ENCODE measurements at places on chromosomes 4 and X.

GRCh38 chr4:8671712-8672290, 79.2 kb downstream of the CPZ start:
- no peak for DNase-seq

GRCh38 chr4:85905761-85906160, 430.8 kb downstream of the ARHGAP24 start:
- no peak for DNase-seq

DNA sequence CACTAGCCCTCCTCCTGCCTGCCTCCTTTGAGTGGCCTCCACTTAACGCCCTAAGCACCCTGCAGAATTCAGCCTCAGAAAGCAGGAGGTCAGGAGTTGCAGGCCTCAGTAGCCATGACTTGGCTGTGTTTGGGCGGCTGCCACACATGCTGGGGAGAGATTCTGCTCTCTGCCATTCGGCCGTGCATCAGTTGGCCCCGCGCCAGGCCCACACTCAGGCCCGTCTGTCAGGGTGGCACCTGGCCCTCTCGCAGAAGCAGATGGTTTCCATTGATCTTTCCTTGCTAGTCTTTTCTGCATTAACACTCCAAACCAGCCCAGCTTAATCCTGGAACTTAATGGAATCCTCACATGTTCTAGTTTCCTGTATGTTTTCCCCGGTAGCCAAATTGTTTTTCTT, 30.7 kb upstream of the ATP6AP2 start:
- no peak for DNase-seq

DNA sequence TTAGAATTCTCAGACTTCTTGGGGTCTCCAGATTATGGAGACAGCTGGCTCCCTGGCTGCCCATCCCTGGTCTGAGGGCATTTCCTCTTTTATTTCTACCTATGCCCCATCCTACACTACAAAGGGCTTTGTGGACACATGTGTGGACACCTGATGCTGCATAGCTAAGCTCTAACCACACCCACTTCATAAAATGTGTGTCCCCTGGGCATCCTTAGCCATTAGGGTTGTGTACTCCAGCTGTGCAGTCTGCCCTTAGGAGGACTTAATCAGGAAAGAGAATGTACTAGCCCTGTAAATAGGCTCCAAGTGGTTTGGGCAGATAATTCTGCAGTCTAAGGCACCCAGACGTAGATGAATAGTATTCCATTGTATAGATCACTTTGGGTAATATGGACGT, 47.0 kb downstream of the COQ2 start:
- no peak for DNase-seq

DNA sequence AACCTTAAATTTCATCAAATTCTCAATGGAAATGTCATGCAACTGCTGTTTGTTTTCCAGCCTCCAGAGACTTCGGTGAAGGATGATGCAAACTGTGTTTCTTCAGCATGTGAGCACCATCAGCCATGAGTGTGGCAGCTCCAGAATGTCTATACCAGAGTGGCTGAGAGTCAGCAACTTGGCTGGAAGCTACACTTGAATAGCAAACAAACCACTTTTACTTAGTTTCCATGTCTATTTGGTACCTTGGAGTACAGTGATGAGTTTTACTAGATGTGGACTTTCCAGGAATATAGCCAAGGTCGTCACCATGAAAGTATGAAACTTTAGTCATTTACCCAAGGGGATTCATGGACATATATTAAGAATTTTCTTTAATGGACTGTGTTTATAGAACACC, 4.3 kb upstream of the IL21 start:
- no peak for DNase-seq

DNA sequence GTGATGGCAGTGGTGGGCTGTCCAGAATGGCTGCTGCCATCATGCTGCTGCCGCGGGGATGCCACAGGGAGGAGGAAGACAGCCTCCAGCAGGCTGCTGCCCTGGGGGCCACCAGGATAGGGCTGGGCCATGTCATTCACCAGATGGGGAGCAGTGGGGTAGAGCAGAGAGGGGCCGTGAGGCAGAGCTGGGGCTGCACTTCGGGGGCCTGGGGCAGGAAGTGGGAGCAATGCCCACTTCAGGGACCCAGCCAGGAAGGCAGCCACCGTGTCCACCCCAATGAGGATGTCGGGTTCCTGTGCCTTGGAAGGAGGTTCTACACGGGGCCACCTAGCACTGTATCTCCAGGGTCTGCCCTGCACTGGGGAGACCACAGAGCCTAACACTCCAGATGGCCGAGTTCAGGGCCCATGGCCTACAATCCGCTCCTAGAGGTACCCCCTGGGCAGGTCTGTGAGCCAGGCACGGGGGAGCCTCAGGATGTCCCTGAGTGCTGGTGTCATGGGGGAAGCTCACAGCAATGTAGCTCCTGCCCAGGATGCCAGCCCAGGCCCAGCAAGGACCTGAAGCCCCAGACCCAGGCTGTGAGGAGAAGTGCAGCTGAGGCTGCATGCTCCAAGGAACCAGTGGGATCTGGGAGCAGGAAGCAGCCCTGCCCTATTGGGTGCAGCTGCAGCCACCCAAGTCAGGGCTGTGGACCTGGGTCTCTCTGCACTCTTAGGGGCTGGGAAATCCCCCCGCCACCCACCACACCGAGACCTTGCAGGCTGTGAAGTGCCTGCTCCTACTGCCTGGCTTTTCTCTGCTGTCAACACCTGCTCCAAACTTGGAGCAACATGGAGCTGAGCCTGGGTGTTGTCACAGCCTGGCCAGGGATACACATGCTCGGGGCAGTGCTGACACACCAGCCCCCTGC, 140.3 kb downstream of the PDHA2 start:
- DNase-seq, result no peak

- DNase-seq, result no peak
Measured at GRCh38 chr4:156193106-156193505, 239.4 kb upstream of the CTSO start.

DNA sequence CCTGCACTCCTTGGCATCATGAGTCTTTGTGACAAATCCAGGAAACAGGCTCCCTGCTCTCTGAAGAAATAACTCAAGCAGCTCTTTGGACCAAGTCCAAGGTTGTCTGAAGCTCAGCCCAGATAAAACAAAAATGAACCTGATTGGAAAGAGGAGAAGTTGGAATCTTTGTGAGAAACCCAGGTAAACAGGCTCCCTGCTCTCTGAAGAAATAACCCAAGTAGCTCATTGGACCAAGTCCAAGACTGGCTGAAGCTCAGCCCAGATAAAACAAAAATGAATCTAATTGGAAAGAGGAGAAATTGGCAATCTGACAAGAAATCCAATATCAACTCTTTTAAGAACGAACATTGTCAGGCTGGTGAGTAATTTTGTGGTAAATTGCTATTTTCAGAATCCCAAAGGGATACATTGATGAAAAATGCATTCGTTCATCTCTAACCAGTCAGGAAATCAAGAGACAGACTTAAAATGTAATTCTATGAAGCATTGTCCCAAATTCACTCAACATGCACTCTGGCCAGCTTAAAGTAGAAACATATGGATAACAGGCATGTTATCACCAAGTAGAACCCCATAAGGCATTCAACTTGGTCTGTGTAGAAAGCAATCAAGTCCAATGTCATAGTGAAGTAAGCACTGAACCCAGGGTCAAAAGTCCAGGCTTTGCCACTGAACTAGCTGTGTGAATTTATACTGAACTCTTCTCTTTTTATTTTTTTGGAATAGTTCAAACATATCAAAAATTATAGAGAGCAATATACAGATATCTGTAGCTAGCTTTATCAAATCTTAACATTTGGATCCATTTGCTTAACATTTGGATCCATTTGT, 16.8 kb upstream of the NFXL1 start:
- DNase-seq, result no peak

DNA sequence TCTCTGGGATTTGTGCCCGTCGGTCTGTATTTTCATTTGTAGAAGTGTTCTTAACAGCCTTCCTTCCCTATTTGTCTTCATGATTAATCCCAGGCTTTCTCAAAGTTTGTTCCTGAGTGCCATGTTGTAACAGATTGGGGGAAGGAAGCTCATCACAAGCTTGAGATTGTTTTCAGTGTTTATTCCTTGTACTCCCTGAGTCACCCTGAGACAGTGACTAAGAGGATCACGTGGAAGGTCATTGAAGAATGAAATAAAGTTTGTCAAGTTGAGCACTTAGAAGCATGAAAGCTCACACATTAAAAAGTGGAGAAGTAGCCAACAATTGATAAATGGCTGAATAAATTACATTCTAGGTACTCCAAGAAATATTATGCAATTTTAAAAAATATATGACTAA, 153.5 kb upstream of the FAM241A start:
- DNase-seq, result no peak

- no peak for DNase-seq
Measured at GRCh38 chrX:45714866-45715265, 514.2 kb upstream of the DIPK2B start.

- DNase-seq, result no peak
Measured at GRCh38 chrX:101359966-101360365, 11.4 kb upstream of the TIMM8A start.

GRCh38 chrX:1202251-1202650, 10.2 kb downstream of the CRLF2 start:
- DNase-seq, result no peak

- no peak for DNase-seq
Measured at GRCh38 chr4:172740434-172740833, 428.2 kb upstream of the GALNT7 start.

DNA sequence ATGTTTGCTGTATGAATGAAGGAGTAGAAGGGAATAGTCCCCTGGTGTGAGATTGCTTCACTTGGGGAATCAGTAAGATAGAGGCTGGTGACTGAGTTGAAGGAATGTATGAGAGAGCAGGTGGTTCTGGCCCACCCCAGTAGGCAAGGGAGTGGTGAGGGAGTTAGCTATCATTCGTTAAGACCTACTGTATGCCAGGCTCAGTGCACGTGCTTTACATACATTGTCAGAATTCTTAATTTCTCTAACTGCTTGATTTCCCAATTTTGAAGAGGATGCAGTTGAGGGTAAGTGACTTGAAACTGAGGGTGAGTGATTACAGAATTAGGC, 700 bp downstream of the VMA21 start:
- no peak for DNase-seq

DNA sequence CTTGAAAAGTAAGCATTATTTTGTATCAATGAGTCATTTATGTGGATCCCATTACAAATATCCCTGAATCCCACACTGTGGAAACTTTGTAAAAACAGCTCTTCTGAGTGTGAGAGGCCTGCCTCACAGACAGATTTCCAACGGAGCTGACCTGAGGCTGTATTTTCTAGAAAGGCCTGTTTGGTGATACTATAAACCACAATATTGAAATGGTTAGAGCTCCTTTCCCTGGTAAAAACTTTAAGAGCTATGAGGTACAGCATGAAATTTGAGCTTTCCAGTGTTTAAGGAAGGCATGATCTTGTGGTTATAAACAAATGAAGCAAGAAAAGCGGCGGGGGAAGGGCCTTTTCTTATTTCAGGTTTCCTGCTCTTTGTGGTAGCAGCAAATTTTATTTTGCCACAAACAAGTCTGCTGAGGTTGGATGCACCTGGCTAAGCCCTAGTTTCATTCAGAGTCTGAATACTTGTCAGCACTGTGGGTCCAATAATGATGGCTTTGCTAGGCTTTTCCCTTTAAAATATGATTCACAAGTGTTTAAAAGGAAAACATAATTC, 86.8 kb upstream of the ETNPPL start:
- no peak for DNase-seq

GRCh38 chr4:121096629-121097028, 24.3 kb upstream of the NDNF start:
- DNase-seq, result no peak

DNA sequence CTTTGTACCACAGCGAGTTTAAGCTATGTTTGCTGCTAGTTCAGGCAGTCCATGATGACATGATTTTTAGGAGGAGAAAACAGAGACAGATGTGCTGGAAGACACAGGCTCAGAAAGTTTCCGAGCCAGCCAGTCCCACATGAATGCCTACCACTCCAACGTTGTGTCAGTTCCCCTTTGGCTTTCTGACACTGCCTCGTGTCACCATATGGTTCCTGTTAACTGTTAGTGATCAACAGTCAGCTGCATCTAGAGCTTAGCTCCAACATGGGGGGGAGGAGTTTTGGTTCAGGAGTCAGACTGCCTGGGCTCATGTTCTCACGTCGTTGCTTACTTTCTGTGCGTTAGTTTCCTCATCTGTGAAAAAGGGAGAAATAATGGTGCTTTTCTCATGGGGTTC, 343.7 kb downstream of the MID1IP1 start:
- no peak for DNase-seq

DNA sequence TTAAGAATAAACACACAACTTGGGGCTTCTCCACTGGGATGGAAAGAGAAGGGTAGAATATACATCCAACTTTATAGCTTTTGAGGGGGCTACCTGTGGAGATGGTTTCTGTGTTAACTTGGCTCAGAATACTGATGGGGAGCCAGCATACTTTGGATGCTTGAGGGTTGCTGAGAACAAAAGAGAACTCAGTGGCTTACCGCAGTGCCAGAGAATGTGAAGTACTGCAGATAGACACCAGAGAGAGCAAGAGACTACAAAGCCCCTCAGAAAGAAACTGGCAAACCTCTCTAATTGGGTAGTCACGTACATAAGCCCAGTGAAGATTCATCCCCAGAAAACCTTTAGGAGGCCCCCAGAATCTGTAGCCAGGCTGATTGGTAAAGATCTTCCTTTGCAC, 214.4 kb downstream of the DCHS2 start:
- DNase-seq, result no peak

DNA sequence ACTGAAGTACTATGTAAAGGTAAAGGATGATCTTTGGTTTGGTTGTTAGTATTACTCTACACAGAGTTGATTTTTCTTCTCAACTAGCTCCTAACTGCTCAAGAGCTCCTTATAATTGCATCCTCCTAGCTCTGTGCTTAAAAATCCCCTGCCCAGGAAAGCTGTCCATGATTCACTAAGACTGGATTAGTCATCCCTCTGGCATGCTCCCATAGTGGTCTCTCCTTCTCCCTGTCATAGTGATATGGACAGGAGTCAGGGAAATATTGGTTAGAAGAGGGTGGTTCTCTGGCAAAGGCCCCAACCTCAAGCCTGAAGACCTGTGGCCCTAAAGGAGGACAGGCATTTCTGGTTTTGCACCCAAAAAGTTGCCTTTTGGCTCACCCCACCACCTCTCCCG, 242.3 kb upstream of the KCNIP4 start:
- DNase-seq, result no peak

DNA sequence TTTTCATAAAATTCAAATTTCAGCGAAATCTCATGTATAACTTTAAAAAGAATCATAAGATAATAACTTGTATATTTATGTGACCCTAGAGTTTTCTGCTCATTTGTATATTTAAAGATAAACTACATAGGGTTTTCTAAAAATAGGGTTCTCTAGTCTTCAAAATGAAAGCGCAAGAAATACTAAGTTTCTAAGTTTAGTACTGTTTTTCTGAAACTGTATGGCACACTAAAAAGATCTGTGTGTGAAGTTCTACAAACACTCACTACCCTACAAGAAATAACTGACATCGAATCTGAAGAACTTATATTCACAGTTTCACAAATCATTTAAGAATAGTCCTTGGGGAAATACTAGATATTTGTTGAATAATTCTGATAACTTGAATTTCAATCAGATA, 38.7 kb upstream of the NDST4 start:
- no peak for DNase-seq

Measured in stimulated activated CD4-positive, alpha-beta T cell treated with anti-CD3 and anti-CD28 coated beads, TNF-alpha, amount 100 ng/mL, for 1 hour (primary cell).